Stimulated activated CD8-positive, alpha-beta memory T cell treated with anti-CD3 and anti-CD28 coated beads, Interleukin-7, amount 100 ng/mL, for 48 hours (primary cell): ENCODE measurements at places on chromosomes 2 and 18.

DNA sequence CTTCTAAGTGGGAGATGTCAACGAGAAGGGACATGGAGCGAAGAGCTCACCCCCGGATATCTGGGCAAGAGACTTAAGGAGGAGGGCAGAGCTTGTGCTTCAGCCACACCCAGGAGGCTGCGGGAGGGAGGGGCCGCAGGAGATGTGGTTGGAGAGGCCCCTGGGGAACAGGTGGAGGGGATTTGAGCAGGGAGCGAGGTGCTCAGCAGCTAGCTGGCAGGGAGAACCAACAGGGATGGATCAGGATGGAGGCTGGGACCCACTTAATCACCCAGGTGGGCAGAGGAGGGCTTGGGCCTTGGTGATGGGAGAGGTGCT lies 78.3 kb downstream of the MBP start:
- no peak for DNase-seq

DNA sequence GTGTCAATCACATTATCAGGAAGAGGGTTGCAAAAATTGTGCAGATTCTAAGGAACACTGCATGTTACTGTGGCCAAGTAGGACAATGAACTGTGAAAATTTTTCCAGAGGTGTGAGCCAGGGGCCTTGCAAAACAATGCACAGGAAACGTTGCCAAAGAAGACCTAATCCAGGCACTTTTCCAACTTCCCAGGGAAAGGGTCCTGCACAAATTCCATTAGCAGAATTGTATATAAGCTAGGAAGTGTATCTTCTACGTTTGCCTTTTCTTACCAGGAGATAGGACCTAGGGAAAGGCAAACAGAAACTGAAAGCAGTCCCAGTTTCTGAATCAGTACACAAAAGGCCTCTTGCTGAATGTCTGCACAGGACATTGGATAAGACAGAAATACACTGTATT lies 1888.3 kb upstream of the CELF4 start:
- no peak for DNase-seq

DNA sequence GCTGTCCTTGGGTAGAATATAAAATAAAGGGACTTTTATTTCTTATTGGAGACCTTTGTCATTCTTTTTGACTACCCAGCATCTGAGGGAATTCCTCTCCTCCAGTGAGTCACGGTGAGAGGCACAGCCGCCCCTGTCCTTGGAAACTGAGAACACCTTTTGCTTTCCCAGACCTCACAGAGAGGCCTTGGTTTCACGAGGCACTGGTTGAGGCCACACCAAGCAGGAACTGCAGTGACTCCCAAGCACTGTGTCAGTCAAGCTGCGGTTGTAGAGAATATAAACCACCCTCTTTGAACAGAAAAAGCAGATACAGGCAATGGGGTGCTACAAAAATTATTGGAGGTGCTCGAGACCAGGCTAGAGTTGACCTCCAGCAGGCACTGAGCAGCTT lies 16.4 kb downstream of the PRKAG3 start:
- no peak for DNase-seq

GRCh38 chr2:232322560-232323327 lies 55.8 kb upstream of the ALPP start:
- no peak for DNase-seq

GRCh38 chr2:150174971-150175421 lies 312.5 kb downstream of the RND3 start:
- no peak for DNase-seq

GRCh38 chr2:106189764-106190468 lies 4.2 kb downstream of the UXS1 start:
- no peak for DNase-seq

DNA sequence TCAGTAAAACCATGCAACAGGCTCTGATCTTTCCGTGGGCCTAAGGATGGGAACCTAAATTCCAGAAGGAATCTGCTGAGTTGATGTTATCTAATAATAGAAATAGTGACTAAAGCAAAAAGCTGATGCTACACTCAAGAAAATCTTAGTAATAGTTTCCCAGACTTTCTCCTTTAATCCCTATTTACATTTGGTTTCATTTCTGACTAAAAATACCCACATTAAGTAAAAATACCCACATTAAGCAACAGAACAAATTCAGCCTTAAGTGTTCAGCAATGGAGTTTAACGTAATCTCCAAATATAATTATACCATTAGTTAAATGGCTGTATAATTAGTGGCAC lies 50.3 kb downstream of the CCBE1 start:
- no peak for DNase-seq

- no peak for DNase-seq
Measured at GRCh38 chr2:226435146-226435545, 364.5 kb downstream of the IRS1 start.

DNA sequence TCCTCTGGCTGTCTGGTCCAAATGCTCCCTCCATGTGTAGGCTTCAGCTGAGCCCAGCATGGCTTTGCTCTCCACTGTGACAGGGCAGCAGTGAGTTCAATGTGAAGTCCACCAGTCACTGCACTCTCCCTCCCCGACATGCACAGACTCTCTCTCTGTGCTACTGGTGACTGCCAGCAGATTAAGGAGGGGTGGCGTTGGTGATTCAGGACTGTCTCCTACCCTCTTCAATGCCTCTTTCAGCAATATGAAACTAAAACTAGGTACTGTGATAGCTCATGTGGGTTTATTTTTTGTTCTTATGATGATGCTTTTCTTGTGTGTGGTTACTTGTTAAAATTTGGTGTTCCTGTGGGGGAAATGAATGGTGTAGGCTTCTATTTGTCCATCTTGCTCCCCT lies 201.0 kb upstream of the RBMS1 start:
- DNase-seq: no peak

DNA sequence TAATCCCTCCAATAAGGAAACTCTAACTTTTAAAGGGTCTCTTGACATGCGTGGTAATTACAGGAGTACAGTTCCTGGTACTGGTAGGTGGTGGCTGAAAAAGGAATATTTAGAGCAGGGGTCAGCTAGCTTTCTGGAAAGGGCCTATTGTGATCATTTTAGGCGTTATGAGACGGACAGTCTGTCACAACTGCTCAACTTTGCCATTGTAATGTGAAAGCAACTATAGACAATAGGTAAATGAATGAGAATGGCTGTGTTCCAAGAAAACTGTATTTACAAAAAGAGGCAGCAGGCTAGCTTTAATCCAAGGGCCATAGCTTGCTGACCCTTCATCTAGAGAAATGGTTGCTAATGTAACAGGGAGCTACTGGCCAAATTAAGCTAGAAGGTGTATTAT lies 177.7 kb upstream of the LRRTM1 start:
- no peak for DNase-seq

DNA sequence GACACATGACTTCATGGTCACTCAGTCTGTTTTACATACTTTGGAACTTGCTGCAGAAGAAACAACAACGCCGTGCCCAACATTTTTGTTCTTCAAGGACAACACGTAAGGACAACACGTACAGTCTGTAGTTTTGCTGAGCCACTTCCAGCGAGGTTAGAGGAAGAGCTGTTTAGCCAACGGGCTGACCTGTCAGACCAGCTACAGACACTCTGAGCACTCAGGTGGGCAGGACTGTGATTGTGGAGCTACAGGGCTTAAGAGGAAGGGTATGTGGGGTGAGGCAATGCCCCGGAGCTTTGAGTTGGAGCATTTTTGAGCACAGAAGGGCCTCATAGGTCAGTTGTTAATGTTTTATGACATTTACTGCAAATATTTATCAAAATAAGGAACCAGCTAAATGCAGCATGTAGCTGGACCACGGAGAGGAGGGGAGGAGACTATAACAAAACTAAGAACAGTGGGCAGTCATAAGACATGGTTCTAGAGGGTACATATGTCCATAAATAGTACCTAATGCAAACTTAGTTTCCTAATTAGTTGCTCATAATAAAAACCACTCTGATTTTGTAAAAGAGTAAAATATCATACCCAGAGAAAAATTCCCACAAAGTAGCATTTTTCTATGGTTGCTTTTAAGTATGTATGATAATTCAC lies 26.3 kb upstream of the NPC1 start:
- DNase-seq: no peak

GRCh38 chr18:11522992-11523391 lies 86.4 kb upstream of the SLC35G4 start:
- DNase-seq: no peak

GRCh38 chr2:20393986-20394385 lies 43.3 kb upstream of the PUM2 start:
- no peak for DNase-seq

DNA sequence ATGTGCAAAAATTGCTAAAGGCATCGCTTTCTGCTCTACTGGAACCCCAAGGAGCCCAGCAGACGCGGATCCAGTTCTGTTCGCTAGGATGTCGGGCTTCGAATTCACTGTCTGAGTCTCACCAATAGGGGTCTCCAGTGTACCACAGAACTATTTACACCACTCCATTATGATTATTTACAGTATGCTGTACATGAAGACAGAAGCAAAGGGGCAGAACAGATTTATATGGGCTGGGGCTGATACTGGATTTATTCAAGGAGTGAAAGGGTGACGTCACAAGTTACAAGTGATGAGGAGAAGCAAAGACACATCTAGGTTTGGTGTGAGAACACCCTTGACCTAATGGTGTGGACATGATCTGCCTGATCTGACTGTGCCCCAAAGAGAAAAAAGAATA lies 185.3 kb upstream of the ATP5MC3 start:
- peak; percentile 1 for DNase-seq

DNA sequence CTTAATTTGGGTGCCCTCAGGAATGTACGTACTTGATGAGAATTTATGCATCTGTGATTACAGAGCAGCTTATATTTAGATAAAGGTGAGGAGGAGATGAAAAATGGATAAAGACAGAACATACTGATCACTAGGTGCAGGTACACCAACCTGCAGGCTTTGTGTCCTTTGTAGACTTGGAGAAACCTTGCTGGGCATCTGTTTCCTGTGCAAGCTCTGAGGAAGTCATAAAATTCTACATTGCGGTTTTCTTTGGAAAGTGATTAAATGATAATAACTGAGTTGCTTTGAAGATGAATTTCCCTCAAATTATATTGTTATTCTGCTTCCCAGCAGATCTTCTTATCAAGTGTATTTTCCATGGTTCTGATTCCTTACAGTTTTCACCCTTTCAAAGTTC lies 7.7 kb downstream of the RAB27B start:
- DNase-seq: no peak
